ENCODE measurements at places on chromosomes 13 and 19.
A peak's percentile ranks its signal among the peaks of the same experiment; 100 is the strongest.

DNA sequence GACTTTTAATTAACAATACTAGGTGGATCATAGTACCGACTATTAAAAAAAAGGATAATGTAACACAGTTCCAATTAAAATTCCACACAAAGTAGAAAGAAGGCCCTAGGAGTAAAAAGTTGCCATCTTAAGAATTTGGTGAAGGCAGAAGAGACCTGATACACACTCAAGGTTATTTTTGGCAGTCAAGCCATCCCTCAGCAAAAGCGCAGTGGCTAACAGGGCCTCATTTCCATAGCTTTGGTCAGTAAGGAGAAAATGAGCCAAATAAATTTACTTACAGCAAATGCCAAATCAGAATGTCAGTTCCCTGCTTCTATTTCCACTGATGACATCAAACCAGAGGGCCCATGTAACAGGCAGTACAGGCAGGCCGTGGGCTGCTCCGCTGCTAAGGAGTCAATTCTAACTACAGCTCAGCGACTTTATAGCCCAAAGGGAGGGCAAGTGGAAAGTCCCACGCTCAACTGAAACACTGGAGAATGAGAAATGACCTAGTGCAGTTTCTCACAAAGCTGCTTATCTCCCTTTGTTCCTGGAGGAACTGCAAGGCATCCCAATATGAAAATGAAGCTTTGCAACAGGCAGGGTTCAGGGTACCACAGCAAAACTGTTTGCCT is 6.3 kb downstream of the ARGLU1 start:
- DNase-seq, result peak; percentile 16

- no peak for DNase-seq
Measured at GRCh38 chr19:18452386-18452785, 14.5 kb upstream of the ISYNA1 start.

DNA sequence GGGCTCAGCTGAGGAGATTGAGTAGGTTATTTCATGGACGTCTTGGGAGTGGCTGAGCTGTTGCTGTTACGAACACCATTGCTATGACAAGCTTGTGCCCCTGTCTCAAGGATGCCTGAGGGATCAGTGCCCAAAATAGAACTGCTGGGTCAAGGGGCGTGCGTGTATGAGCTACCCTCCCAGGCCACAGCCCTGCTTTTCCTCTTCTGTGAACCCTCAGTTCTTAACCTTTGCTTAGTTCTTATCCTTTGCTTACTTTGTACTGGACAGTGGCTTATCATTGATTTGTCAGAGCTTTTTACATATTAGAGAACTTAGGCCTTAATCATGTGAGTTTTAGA is 9.0 kb downstream of the ARHGAP45 start:
- DNase-seq, result no peak

DNA sequence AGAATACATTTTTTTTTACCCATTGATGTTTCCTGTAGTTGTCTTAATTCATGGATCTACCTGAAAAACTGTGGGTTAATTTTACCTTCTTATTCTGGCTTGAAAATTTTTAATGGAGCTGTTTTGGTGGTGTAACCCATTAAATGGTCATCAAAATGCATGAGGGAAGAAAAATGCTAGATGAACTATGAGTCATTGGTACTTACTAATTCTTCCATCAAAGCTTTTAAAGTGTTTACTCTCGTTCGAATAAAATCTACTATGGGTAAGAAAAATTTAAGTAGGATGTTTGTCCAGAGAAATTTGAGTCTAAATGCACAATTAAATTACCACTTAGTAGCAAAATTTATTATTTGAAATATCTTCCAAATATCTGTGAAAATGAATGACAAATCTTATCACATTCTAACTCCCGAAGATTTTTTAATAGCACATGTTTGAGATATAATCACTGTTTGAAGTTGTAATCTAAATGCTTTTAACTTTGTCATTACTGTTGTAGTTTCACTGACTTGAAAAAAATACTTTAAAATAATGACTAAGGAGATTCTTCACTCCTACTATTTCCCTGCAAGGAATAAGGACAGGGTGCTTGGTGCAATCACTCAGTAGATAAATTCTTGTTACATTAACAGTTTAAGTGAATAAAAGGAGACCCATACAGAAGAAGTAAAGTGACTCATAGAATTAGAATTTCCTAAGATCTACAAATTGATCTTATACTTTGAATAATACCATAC is 437.7 kb downstream of the IRS2 start:
- no peak for DNase-seq

DNA sequence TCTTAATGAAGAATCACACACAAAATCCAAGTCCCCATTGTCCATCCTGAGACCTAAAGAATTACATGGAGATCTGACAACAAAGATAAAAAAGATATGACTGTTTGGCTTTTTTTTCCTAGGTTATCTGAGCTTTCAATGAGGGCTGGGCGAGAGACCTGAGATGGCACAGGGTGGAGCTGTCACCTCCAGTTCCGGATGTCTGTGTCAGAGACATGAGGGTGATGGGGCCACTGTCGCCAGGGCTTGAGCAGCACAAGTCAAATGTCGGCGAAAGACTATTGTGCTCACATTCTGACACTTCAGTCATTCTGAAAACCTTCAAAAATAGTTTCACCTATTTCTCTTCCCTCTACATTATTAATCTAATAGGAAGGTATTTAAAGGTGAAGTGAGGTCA is 65.7 kb downstream of the SLC7A1 start:
- DNase-seq, result no peak

GRCh38 chr13:35630551-35631275 is 154.2 kb upstream of the MAB21L1 start:
- DNase-seq, result no peak

- DNase-seq, result no peak
Measured at GRCh38 chr13:43564952-43565351, 221.8 kb downstream of the ENOX1 start.

GRCh38 chr19:5179256-5179655 is 161.4 kb downstream of the PTPRS start:
- DNase-seq, result no peak

- DNase-seq, result peak; percentile 68
Measured at GRCh38 chr19:19459707-19460251, 54.3 kb downstream of the GATAD2A start.

DNA sequence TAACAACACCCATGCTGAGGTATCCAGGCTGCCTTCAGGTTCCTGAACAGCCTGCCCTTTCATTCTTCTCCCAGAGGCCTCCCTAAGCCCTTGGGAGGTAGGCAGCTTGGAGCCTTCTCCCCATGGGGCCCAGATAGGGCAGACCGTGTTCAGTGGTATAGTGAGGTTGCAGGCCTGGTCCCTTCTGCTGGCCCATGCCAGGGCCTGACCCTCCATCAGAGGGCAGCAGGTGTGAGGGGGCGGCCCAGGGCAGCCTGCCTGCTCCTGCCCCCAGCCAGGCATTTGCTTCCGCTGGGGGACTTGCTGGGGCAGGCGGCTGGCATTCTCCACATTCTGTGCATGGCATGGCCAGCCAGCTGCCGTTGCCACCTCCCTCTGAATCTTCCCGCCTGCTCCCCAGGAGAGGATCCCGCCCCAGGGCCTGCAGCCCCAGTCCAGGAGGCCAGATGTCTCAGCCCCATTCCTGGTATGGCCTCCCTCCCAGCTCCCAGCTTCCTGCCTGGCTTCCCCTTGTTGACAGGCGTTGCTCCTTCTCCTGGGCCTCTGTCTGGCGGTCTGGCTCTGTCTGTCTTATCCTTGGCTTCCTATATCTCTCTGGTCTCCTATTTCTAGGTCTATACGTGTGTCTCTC is 8.9 kb downstream of the CIC start:
- DNase-seq, result no peak

GRCh38 chr13:109687559-109688448 is 98.6 kb downstream of the IRS2 start:
- no peak for DNase-seq

GRCh38 chr13:20288561-20288960 is 56.4 kb upstream of the GJB6 start:
- DNase-seq, result no peak

DNA sequence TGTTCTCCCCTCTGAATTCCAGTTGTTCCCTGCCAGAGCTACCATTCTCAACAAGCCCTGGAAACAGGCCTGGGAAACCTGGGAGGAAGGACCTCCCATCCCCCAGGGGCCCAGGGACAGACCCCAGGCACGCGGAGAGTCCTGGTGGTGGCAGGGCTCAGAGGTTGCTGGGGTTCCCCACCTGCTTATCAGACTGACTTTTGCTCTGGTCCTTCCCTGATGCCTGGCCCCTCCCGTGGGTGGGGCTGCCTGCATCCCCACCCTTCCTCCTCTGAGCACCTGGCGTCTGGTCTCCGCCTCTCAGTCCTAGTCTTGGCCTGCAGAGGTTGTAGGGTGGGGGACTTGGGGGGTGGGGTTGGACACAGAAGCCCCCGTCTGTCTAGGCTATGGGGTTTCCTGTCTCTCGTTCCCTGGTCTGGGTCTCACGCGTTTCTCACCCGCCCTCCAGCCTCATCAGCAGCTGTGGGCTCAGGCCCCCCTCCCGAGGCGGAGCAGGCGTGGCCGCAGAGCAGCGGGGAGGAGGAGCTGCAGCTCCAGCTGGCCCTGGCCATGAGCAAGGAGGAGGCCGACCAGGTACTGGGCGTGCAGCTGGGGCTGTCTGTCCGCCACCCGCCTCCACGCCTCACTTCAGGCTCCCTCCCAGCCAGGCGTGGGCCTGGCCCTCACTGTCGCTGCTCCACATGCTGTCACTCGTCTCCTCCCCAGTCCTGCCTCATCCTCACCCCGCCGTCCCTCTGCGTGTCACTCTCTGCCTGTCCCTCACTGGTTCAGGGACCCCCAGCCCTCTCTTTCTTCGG is 13.6 kb downstream of the EPN1 start:
- no peak for DNase-seq

- no peak for DNase-seq
Measured at GRCh38 chr19:44661904-44662303, 9.4 kb upstream of the CEACAM19 start.

- DNase-seq, result no peak
Measured at GRCh38 chr19:54653181-54653809, 9.5 kb upstream of the LILRB4 start.

GRCh38 chr13:50915565-50915964 is 6.0 kb downstream of the RNASEH2B start:
- no peak for DNase-seq

- peak; percentile 68 for DNase-seq
Measured at GRCh38 chr19:13093407-13094105, 9.1 kb downstream of the LYL1 start.

- DNase-seq, result peak; percentile 63
Measured at GRCh38 chr19:34364830-34365462, at the start of gene GPI. Gene GPI (plus strand): TSS chr19:34365196. CDS start chr19:34365267, 71 bp downstream.
